Stimulated activated CD4-positive, alpha-beta T cell treated with anti-CD3 and anti-CD28 coated beads, Interleukin-12 subunit alpha, Interleukin-12 subunit beta, amount 100 ng/mL, for 24 hours (primary cell): ENCODE measurements at places on chromosomes 2 and 18.

DNA sequence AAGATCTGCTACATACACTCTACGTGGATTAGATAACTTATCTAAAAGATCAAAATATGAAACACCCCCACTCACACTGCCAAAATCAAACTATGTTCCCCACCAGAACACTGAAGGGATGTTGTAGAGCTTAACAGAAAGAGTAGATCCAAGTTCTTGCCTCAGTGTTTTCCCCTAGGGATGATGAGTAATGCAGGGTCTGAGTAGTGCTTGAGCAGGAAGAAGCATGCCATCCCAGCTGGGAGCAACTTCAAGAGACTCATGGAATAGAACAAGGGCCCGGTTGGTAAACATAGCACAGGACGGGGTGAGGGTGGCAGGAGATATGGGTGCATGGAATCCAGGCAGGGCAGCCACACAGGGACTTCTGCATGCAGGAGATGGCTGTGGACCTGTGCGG, 74.3 kb downstream of the SNTG2 start:
- no peak for DNase-seq

GRCh38 chr2:27261926-27262298, 935 bp downstream of the SLC30A3 start:
- no peak for DNase-seq

DNA sequence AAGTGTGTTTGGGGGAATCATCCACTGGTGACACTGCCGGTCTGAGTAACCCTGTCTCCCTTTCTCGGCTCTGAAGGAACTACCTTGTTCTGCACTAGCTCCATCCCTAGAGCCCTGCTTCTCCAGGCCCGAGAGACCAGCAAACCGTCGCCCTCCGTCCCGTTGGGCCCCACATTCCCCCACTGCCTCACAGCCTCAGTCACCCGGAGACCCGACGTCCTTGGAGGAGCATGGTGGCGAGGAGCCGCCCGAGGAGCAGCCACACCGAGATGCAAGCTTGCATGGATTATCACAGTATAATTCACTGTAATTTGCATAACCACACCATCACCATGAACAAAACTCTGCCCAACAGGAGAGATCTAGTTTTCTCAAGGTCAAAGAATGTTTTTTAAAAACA, 126.2 kb downstream of the MTCL1 start:
- no peak for DNase-seq

DNA sequence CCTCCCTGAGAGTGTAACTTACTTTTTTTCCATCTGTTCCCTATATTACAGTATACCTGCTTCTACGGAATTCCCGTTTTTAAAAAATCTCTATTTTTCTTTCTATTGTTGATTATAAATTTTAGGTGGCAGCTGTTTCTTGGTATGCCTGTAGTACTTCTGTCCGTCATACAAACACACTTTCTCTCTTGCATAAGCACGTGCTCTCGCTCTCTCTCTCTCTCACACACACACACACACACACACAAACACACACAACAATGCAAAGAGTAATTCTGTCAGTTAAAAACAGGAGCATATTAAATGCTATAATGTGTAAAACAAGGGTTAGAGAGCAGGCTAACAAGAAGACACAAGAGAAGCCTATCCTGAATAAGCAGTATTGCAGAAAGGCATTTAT, 140.5 kb downstream of the THADA start:
- DNase-seq, result no peak

DNA sequence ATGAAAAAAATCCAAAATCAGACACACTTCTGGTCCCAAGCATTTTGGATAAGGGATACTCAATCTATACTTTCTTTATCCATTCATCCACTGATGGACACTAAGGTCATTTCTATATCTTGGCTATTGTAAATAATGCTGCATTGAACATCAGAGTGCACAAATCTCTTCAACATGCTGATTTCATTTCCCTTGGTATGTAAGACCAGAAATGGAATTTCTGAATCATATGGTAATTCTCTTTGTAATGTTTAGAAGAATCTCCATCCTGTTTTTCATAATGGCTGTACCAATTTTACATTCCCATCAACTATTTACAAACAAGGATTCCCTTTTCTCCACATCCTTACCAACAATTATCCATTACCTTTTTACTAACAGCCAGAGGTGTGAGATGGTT, 33.7 kb upstream of the MCM6 start:
- DNase-seq, result no peak

DNA sequence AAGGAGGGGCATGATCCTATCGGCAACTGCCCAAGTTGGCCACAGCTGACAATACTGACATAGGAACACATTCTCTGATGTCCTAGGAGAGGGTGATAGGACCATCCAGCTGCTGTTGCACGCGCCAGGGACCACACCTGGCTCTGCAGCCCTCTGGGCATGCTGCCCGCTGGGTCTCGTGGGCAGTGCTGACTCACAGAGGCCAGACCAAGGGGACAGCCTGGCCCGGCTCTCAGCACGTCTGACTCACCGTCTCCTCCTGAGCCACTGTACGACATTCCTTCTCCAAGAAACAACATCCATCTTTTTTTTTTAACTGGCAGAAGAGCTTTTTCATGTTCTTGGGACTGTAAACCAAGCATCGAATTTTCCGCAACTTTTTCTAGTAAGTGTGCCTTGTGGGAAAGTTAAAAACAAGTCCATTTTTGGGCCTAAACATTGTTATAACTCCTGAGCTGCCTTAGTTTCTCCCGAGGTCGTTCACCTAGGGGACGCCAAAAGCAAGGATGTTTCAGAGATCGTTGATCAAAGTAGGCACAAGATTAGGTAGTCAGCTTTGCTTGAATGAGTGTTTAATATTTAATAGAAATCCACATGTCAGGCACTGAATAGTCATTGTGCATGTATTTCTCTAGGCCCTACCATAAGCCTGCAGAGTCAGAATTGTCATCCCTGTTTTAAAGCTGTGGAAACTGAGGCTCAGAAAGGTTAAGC, 100.3 kb downstream of the TTC32 start:
- no peak for DNase-seq

- DNase-seq, result no peak
Observed at GRCh38 chr2:241372361-241372992, 16.4 kb downstream of the FARP2 start.
